ENCODE measurements at places on chromosomes 1 and 21. TPM values are rescaled to one million over a fixed set of nuclear protein-coding genes. Genes with fewer than 3 reads are reported as not detected.

Gene AUNIP
- total RNA-seq = 15.1 TPM

Gene LYST
- 0.99 TPM for total RNA-seq

Gene CLCA1
- total RNA-seq = 0.11 TPM

DNA sequence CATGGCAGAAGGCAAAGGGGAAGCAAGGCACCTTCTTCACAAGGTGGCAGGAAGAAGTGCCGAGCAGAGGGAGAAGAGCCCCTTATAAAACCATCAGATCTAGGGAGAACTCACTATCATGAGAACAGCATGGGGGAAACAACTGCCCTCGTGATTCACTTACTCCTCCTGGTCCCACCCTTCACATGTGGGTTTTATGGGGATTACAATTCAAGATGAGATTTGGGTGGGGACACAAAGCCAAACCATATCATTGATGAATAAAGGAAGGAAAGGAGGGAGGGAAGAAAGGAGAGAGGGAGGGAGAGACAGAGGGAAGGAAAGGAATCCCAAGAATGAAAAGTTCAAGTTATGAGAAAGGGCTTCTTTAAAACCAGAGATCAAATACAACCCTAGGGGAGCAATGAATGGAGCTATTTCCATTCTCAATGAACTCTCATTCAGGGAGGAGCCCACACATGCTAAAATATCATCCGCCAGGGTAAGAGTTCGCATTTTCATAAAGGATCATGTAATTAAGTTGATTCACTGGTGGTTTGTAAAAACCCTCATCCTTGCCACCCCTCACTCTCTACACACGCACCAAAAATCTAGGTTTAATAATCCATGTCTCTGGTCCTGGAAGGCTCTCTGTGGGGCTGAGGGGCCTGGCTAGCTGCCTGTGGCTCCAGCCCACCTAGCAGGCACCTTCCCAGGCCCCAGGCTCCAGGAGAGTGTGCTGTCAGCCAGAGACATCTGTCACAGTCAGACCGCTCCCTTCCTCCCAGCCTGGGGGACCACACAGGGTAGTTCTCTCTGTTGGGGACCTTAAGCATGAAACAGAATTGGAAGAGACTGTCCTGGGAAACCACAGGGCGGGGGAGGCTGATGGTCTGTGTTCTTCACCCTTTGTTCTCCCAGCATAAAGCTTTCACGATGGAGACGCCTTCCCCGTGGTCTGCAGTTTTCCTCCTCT lies 94.0 kb downstream of the CCDC185 start:
- no peaks in the 10 kb centered on the region for H3K27me3 ChIP-seq
- DNase-seq = no peak
- H3K4me3 ChIP-seq = no peak overlapping the region
- H3K36me3 ChIP-seq = no peaks in the 10 kb centered on the region
- H3K4me1 ChIP-seq = peaks cover 23% of the 10 kb centered on the region

Gene MFSD2A
- 12.9 TPM for total RNA-seq

Gene PTPN7
- 0.98 TPM for total RNA-seq

Gene INAVA
- total RNA-seq = 41.2 TPM

DNA sequence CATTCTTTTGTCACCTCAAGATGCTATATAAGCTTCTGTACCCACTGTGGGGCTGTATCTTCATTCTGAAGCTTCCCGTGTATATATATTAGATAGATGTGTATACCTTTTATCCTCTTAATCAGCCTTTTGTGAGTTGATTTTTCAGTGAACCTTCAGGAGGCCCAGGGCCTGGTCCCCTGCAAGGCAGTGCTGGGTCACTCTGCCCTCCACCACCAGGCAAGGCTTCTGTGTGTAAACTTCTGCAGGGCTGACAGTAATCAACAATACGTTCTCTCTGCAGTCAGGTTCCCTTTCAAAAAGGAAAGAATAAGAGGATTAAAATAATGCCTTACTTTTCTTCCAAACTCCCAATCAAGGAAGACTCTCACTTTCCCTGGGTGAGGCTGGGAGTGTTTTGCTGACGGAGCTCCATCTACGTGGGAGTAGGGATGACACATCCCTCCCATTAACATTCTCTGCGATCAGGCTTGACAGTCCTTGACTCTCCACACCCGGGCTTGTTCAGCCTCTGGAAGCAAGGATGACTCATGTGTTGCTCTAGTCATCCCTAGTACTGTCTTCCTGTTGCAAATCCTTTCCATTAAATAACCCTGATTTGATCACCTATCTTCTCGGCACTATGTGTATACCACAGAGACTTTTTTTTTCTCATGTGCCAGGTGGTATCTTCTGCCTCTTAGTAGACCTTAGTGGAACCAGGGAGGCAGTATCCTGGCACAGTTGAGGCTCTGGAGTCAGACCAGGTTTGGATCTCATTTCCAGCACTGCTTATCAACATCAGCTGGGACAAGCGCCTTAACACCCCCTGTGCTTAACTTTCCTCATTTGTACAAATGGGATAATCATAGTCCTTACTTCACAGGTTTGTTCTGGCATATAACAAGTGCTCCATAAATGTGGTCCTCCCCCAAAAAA lies 70.3 kb upstream of the KCNK1 start:
- no peaks in the 10 kb centered on the region for H3K4me1 ChIP-seq
- no peak overlapping the region for H3K27ac ChIP-seq
- no peak overlapping the region for H3K4me3 ChIP-seq
- H3K36me3 ChIP-seq = peaks cover 9% of the 10 kb centered on the region
- DNase-seq = no peak

DNA sequence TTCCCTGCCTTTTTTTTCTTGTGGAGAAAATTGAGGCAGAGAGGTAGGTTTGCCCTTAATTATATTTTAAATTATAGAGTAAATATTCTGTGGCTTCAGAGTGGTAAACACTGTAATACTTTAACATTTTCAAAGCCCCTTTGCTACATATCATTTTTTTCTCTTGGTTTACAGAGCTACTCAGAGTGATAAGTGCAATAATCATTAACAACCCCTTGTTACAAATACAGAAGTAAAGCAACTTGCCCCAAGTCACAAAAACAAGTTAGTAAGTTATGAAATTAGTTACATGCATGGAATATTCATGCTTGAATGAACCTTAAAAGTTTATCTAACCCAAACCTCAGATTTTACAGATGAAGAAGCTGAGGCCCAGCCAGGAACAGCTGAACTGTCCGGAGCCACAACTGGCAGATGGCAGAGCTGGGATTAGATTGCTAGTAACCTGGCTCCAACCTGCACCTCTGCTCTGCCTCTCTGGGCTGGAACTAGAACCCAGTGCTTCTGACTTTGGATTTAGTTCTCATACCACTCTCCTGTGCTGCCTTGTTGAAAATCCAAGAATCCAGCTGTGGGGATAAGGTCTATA lies 48.7 kb downstream of the TNN start:
- no peaks in the 10 kb centered on the region for H3K4me1 ChIP-seq
- H3K27me3 ChIP-seq = no peaks in the 10 kb centered on the region
- H3K27ac ChIP-seq = no peak overlapping the region
- no peak overlapping the region for H3K4me3 ChIP-seq
- peaks cover 15% of the 10 kb centered on the region for H3K36me3 ChIP-seq
- DNase-seq = no peak

Gene CFAP74
- total RNA-seq = 0.39 TPM

DNA sequence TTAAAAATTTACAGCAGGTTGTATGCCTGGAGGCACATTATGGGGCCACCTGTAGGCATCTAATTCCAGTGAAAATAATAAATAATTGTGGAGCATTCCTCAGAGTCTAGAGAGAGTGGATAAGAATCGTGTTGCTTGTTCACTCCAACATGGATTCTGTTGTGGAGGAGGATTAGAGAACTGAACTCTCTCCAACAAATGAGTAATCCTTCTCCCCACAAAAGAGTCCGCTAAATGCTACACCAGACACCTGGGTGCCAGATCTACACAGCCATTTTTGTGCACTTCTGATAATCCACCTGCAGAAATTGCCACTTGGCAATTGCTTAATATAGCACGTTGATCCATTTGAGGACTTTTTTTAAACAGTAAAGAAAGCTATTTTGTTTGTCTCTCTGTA lies 113.7 kb upstream of the DPYD start:
- no peaks in the 10 kb centered on the region for H3K27me3 ChIP-seq
- no peaks in the 10 kb centered on the region for H3K36me3 ChIP-seq
- H3K4me3 ChIP-seq = no peak overlapping the region
- H3K27ac ChIP-seq = no peak overlapping the region
